ENCODE measurements at places on chromosomes 1 and 21. TPM values are rescaled to one million over a fixed set of nuclear protein-coding genes. Genes with fewer than 3 reads are reported as not detected.

GRCh38 chr1:1623181-1623630 is 7.9 kb downstream of the MIB2 start:
- no peaks in the 10 kb centered on the region for H3K36me3 ChIP-seq
- no peak overlapping the region for H3K27ac ChIP-seq
- H3K4me3 ChIP-seq: no peak overlapping the region
- DNase-seq: no peak
- H3K27me3 ChIP-seq: no peaks in the 10 kb centered on the region
- H3K4me1 ChIP-seq: no peaks in the 10 kb centered on the region

Gene DCST1
- polyA plus RNA-seq: not detected

GRCh38 chr1:221187174-221187573 is 307.9 kb downstream of the HLX start:
- peaks cover 24% of the 10 kb centered on the region for H3K4me1 ChIP-seq
- peak; percentile 45 for DNase-seq
- no peaks in the 10 kb centered on the region for H3K27me3 ChIP-seq
- no peaks in the 10 kb centered on the region for H3K36me3 ChIP-seq
- no peak overlapping the region for H3K4me3 ChIP-seq
- no peak overlapping the region for H3K27ac ChIP-seq

DNA sequence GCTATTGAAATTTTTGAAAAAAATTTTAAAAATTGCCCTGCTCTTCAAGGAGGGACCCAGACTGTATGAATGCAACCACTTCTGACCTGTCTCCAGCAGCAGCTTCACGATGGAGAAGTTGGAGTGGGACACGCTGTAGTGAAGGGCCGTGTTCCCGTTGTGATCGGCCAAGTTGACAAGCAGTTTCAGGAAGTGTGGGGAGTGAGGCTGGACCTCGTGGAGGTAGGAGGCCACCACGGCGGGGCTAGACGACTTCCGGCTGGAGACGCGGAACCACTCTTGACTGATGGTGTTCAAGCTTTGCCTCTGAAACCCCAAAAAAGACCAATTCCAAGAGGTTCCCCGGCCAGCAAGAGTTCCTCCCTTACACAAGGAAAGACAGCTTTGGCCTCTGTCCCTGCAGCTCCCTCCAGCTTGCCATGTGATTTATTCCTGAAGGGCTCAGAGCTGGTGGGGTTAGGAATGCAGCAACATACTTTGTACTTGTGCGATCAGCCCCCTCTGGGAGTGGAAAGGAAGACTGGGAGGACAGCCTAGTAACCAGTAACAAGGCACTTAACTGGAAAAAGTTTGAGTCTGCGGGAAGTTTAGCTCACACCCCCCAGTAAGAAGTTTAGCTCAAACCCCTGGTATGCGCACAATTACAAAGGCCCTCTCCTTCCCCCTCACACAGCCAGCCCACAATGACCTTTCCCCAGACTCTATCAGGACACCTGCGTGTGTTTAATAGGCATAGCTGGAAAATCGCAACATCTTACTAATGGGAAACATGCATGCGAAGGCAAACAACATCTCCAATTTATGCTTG is 56.0 kb downstream of the KANK4 start:
- no peaks in the 10 kb centered on the region for H3K36me3 ChIP-seq
- H3K4me3 ChIP-seq: no peak overlapping the region
- H3K4me1 ChIP-seq: no peaks in the 10 kb centered on the region
- no peak overlapping the region for H3K27ac ChIP-seq
- H3K27me3 ChIP-seq: no peaks in the 10 kb centered on the region
- peak; percentile 11 for DNase-seq

- H3K36me3 ChIP-seq: peaks cover 15% of the 10 kb centered on the region
- H3K4me1 ChIP-seq: peaks cover 40% of the 10 kb centered on the region
- no peak overlapping the region for H3K27ac ChIP-seq
- DNase-seq: no peak
Measured at GRCh38 chr1:153649863-153650235, 8.7 kb upstream of the SNAPIN start.

DNA sequence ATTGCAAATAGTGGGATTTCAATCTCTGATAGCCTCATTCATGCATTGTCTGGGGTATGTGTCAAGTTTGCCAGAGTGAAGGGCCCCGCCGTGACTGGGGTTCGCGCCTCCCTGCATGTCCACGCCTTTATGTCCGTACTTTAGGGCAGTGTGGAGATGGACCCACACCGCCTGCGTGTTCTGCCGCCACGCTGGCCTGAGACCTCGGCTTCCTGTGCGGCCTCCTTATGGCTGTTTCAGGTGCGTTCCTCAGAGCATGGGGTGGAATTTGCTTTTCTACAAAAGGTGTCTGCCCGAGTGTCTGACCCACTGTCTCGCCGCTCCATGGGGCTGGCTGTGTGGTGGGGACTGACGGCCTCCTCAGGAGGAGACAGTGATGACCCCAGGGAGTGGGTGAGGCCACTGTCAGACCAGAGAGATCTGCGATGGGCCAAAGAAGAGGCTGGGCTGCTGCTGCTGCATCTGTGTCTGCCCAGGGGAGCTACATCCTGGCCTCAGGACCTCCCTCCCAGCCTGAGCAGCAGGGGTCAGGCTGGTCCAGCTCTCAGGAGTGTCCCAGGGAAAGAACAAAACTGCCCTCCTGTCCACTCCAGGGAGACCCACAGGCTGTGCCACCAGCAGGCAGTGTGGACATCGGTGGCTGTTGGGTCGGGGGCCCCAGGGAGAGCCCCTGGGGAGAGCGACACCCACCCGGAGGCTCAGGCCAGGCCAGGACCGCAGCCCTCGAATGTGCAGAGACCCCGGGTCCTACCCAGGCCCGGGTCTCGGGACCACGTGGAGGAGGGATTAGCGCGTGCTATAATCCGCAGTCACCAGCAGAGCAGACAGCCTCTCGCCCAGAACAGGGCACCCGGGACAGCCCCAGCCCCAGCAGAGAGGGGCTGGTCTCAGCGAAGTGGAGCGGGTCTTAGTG is 9.8 kb upstream of the SLC19A1 start:
- H3K36me3 ChIP-seq: no peaks in the 10 kb centered on the region
- H3K27me3 ChIP-seq: no peaks in the 10 kb centered on the region
- H3K27ac ChIP-seq: peak overlapping the region; percentile 98
- no peak overlapping the region for H3K4me3 ChIP-seq
- no peak for DNase-seq

DNA sequence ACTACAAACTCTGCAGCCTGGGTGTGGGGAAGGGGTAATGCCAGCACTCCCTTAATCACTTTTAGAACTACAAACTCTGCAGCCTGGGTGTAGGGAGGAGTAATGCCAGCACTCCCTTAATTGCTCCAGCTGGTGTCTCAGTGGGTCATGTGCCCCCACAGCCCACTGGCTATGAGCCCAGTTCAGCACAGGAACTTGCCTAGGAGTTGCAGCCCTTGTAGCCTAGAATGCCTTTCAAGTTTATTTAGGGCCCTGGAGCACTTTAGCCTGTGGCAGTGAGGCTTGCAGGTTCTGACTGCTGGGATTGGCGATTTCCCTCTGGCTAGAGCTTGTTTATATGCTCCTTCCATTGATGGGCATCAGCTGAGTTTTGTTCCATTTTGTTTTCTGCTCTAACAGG is 17.1 kb downstream of the VN1R5 start:
- no peak overlapping the region for H3K27ac ChIP-seq
- H3K4me1 ChIP-seq: no peaks in the 10 kb centered on the region
- DNase-seq: no peak
- H3K36me3 ChIP-seq: no peaks in the 10 kb centered on the region
- no peak overlapping the region for H3K4me3 ChIP-seq

GRCh38 chr1:218345673-218346390 is 696 bp downstream of the TGFB2 start:
- no peak overlapping the region for H3K27ac ChIP-seq
- peak overlapping the region; percentile 78 for H3K4me3 ChIP-seq
- peaks cover 65% of the 10 kb centered on the region for H3K27me3 ChIP-seq
- peaks cover 36% of the 10 kb centered on the region for H3K4me1 ChIP-seq
- peak; percentile 14 for DNase-seq
- H3K36me3 ChIP-seq: no peaks in the 10 kb centered on the region

- H3K27ac ChIP-seq: peak overlapping the region; percentile 89
- peaks cover 56% of the 10 kb centered on the region for H3K4me1 ChIP-seq
- peak overlapping the region; percentile 65 for H3K4me3 ChIP-seq
- H3K36me3 ChIP-seq: peaks cover 6% of the 10 kb centered on the region
Measured at GRCh38 chr21:38806153-38806941, 618 bp downstream of the ETS2 start.

DNA sequence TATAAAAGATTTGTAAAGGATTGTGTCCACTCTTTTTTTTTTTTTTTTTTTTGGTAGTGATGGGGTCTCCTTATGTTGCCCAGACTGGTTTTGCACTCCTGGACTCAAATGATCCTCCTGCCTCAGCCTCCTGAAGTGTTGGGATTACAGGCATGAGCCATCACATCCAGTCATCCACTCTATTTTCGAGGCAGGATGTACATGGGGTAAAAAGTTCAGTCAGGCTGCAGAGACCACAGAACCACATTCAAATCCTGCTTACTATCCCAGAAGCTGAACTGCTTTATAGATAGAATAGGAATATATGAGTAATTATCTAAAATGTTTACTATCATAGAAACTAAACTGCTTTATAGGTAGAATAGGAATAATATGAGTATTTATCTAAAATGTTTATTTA is 26.0 kb upstream of the KCNK2 start:
- H3K4me1 ChIP-seq: no peaks in the 10 kb centered on the region
- no peak for DNase-seq
- no peak overlapping the region for H3K27ac ChIP-seq
- H3K27me3 ChIP-seq: no peaks in the 10 kb centered on the region

- H3K4me3 ChIP-seq: no peak overlapping the region
- H3K27me3 ChIP-seq: no peaks in the 10 kb centered on the region
- no peak overlapping the region for H3K27ac ChIP-seq
- DNase-seq: no peak
Measured at GRCh38 chr1:7198664-7199063, 413.4 kb downstream of the CAMTA1 start.
